ENCODE measurements at places on chromosomes 3 and 15.

DNA sequence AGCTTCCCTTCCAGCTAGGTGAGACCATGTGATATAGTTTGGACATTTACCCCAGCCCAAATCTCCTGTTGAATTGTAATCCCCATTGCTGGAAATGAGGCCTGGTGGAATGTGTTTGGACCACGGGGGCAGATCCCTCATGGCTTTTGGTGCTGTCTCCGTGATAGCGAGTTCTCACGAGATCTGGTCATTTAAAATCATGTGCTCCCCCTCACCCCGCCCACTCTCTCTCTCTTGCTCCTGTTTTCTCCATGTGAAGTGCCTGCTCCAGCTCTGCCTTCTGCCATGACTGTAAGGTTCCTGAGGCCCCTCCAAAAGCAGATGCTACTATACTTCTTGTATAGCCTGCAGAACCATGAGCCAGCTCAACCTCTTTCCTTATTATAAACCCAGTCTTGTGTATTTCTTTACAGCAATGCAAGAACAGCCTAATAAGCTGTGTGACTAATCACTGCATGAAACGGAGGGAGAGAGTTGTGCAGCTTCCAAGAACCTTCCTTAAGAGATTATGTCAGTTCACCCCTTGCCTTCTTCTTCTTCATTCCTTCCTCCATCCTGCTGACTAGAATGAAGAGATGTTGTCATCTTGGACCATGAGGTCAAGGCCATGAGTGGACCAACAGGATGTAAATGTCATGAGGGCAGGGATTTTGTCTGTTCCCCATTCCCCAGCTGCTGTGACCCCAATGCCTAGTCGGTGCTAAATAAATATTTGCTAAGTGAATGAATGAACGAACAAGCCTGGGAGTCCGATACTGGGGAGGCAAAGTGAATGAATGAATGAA, 91.0 kb downstream of the CPN2 start:
- DNase-seq, result no peak

GRCh38 chr15:66036859-66037258, 167.6 kb downstream of the RAB11A start:
- no peak for DNase-seq

GRCh38 chr3:83230841-83231240, 1469.4 kb upstream of the GBE1 start:
- DNase-seq, result no peak

DNA sequence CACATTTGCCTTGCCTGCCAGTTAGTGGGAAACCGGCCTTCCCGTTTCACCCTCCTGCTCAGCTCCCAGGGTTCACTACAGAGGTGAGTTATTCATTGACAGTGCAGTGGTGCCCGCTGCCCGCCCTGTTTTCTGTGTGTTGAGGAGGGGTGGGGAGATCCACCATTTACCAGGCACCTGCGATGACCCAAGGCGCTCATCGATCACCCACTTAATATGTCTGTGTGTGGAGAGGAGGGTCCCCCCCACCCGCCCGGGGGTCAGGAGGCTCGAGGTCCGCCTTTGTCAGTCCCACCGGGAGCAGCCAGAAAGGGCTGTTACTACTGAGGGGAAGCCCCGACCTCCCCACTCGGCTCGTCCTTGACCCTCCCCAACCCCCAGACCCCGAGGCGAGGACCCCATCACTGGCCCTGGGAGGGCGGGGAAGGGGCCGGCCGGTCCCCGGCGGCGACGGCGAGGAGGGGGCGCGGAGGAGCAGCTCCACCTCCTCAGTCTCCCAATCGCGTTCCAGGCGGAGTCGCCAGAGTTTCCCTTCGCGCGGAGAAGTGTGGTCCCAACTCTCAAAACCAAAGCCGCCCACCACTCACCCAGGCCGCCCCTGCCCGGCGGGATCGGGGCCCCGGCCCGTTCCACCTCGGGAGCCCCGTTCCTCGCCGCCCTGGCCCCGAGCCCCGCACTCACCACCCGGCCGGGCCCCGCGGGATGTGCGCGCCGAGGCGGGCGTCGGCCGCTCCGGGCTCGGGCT, 1.1 kb downstream of the PLXNB1 start:
- DNase-seq, result no peak

GRCh38 chr15:38642689-38643270, 78.2 kb upstream of the RASGRP1 start:
- peak; percentile 17 for DNase-seq

- DNase-seq, result no peak
Observed at GRCh38 chr15:52551762-52552161, 17.1 kb downstream of the ARPP19 start.

DNA sequence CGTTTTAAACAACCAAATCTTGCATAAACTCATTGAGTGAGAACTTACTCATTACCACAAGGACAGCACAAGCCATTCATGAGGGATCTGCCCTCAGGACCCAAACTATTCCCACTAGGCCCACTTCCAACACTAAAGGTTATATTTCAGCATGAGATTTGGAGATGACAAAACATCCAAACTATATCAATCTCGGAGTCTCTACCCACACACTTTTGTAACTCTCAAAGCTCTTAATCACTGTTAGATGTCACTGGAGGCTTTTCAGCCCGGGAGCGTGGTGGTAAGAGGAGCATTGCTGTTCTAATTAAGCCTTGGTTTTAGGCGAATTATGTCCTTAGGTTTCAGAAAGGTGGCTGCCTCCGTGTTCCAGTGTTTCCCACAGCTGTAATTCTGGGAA, 86.3 kb downstream of the CNTN6 start:
- DNase-seq, result no peak

- DNase-seq, result no peak
Observed at GRCh38 chr3:25427942-25428788, at the start of gene RARB. RARB (plus strand) TSS chr3:25428263; CDS start chr3:25428732, 469 bp downstream.

DNA sequence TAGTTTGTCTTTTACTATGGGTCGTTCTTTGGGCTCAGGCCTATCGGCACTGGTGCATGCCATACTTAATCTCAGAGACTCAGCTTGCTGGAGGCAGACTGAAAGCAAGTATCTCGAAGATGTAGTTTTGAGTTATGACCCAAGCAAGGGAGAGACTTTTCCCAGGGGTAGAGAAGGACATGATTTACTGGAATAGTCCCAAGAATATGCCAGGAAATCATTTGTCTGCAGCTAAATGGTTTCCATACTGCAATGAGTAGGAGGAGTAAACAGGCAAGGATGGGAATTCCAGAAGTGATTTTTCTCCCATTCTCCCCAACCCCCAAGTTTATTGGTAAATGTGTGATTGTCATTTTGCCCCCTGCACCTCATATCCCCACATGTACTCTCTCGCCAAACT, 35.4 kb upstream of the LACTB start:
- DNase-seq, result no peak
